ENCODE measurements at places on chromosomes 6 and 20.

GRCh38 chr20:23024701-23025100 lies 10.4 kb upstream of the SSTR4 start:
- no peak overlapping the region for H3K27ac ChIP-seq
- H3K4me1 ChIP-seq, result no peaks in the 10 kb centered on the region
- H3K36me3 ChIP-seq, result no peaks in the 10 kb centered on the region
- no peak overlapping the region for H3K4me3 ChIP-seq
- H3K27me3 ChIP-seq, result no peaks in the 10 kb centered on the region
- no peak for DNase-seq

DNA sequence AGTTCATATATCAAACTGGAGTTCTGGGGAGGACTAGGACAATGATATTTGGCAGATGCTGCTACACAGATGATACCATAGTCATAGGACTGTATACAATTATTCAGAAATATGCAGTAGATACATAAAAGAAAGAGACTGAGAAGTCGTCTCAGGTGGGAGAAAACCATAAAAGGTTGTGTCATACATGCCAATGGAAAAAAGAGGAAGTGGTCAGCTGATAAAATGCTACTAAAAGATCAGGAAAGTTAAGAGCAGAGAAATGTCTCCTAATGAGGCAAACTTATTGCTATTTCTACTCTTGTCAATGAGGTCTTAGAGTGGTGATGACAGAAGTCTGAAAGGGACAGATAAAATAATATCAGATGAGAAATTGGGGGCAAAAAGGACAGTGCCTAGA lies 407.6 kb downstream of the COL12A1 start:
- no peaks in the 10 kb centered on the region for H3K27me3 ChIP-seq
- H3K4me1 ChIP-seq, result no peaks in the 10 kb centered on the region
- H3K4me3 ChIP-seq, result no peak overlapping the region
- no peaks in the 10 kb centered on the region for H3K36me3 ChIP-seq
- no peak overlapping the region for H3K27ac ChIP-seq

DNA sequence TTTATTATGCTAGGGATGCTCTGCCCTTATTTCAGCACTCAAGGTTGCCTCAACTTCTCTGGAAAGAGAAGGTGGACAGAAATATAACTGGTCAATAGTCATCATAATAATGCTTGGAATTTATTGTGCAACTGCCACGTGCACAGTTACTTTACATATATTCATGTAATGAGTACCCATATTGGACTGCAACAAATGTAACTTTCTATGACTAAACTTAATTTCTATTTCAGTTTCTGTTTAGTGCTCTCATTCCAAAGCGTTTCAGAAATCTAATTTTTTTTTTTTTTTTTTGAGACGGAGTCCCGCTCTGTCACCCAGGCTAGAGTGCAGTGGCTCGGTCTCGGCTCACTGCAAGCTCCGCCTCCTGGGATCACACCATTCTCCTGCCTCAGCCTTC lies 28.3 kb upstream of the CD83 start:
- H3K4me3 ChIP-seq, result no peak overlapping the region
- no peaks in the 10 kb centered on the region for H3K4me1 ChIP-seq
- peaks cover 3% of the 10 kb centered on the region for H3K27me3 ChIP-seq
- no peak overlapping the region for H3K27ac ChIP-seq

- H3K4me3 ChIP-seq, result peak overlapping the region; percentile 88
- H3K4me1 ChIP-seq, result peaks cover 20% of the 10 kb centered on the region
- DNase-seq, result no peak
These were observed 888 bp downstream of the DYNLRB1 start for GRCh38 chr20:34517114-34517505.

DNA sequence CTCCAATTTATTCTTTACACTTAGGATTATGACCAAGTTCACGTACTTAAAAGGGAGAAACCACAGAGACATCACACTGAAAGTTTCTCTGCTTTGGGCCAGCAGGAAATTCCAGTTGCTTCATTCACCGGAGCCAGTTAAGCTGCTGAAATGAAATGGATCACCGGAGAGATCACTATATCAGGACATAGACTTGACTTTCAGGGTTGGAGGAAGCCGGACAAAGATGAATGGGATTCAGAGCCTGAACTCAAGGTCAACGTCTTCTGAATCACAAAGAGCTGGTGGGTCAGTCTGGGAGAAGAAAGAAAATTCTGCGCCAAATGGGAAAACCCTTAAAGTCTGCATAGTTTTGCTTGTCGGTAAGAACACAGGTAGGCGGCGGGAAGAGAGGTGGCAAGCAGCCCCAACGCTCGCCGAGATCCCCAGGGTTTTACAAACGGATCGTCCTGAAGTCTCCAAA lies 81.9 kb upstream of the CCDC28A start:
- no peaks in the 10 kb centered on the region for H3K4me1 ChIP-seq
- H3K36me3 ChIP-seq, result no peaks in the 10 kb centered on the region
- no peak overlapping the region for H3K27ac ChIP-seq
- H3K27me3 ChIP-seq, result no peaks in the 10 kb centered on the region
- no peak for DNase-seq
- H3K4me3 ChIP-seq, result peak overlapping the region; percentile 66

DNA sequence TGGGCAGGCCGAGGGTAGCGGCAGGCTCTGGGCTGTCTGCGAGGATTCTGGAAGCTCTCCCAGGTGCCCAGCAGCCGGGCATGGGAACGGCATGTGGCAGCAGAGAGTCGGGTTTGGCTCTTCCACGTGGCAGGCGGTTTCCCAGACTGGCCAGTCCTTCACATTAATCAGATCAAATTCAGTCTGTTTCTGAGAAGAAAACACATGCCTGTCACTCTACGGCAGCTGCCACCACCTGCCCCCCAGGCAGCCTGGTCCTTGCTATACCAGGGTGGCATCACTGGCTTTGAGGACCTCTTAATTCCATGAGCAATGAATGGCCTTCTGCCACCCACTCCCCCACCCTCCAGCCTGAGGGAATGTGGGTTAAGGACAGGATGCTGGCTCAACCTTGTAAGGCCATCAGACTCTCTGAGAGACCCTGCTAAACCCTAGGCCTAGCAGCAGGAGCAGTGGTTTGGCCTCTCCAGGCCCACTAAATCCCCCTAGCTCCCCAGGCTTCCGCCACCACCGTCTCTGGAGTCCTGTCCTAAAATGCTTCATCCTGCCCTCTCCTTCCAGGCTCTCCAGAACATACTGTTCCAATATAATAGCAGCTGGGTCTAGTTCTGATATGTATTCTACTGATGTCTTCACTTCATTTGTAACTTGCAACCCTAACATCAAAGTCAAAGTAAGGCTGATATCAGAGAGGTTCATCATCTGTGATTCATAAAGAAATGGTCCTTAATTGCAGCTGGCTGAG lies 47.8 kb downstream of the PLCG1 start:
- no peak overlapping the region for H3K4me3 ChIP-seq
- H3K27me3 ChIP-seq, result no peaks in the 10 kb centered on the region
- no peak overlapping the region for H3K27ac ChIP-seq
- H3K4me1 ChIP-seq, result no peaks in the 10 kb centered on the region

GRCh38 chr20:23296841-23297701 lies 53.5 kb upstream of the NXT1 start:
- no peaks in the 10 kb centered on the region for H3K27me3 ChIP-seq
- no peaks in the 10 kb centered on the region for H3K36me3 ChIP-seq
- no peak overlapping the region for H3K4me3 ChIP-seq
- no peaks in the 10 kb centered on the region for H3K4me1 ChIP-seq
- H3K27ac ChIP-seq, result no peak overlapping the region
- no peak for DNase-seq

DNA sequence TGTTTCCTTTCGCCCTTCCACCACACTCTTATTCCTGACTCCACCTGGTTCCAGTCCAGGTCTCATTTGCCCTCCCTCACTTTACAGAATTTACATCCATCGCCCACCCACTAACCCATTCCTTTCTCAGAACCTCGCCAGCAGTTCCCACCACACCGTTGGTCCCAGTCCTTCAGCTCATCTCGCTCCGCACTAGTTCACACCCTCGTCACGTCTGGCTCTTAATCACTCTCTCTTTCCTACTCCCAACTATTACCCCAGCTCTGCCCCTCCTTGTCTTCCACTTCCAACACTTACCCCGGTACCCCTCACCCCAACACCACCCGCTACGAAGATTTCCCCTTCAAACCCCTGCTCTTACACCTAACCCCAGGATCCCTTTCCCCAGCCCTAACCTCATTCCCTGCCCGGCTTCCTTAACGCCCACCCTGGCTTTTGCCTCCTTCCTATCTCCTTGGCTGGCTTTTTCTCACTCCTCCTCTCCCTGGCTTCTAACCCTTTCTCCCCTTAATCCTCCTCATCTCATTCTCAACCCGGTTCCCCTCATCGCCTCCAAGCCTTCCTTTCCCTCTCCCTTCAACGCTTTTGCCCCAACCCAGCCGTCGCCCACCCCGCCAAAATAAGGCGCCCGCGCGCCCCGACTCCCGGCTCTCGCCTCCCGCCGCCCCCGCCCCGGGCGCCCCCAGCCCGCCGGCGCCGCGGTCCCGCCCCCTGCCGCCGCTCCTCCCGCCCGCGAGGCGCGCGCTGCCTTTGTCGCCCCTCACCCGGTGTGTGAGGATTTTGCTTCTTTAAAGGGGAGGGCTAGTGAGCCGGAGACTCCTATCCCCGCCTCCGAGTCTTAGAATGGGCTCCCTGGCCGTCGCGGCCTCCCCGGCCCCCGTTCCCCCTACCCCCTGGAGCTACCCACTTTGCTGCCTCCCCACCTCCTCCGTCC lies 542 bp downstream of the USP49 start:
- H3K36me3 ChIP-seq, result no peaks in the 10 kb centered on the region
- H3K4me3 ChIP-seq, result peak overlapping the region; percentile 94
- peak overlapping the region; percentile 39 for H3K27ac ChIP-seq
- DNase-seq, result peak; percentile 4
- H3K4me1 ChIP-seq, result peaks cover 13% of the 10 kb centered on the region
- H3K27me3 ChIP-seq, result no peaks in the 10 kb centered on the region

GRCh38 chr6:123956492-123957139 lies 153.0 kb downstream of the NKAIN2 start:
- H3K4me3 ChIP-seq, result no peak overlapping the region
- H3K36me3 ChIP-seq, result no peaks in the 10 kb centered on the region
- DNase-seq, result no peak
- no peaks in the 10 kb centered on the region for H3K27me3 ChIP-seq

DNA sequence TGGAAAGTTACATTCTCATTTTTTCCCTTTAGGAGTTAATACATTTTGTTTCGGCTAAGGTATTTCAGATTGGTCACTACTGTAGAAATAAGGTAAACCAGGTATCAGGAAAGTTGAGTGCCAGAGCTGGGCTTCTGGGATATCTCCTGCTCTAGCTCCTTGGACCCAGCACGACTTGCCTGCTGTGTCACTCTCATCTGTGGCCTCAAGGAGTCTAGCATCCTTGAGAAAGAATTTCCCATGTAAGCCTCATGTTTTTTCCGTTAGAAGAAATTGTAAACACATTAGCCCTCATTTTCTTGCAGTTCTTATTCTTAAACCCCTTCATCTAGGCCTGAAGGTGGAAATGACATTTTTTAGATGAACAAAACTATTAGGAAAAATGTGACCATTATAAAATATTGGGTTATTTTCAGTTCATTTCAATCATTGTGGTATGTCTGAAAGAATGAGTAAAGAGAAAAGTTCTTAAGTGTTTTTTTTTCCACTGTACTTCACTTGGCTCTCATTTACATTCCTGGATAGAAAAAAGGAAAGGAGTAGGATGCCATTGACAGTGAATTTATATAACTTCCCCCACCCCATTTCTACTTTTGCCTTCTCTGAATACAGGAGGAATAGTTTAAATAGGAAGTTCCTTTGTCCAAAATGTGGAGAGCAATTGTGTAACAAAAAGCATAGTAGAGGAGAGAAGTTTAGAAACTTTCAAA lies 46.7 kb downstream of the CD2AP start:
- H3K27ac ChIP-seq, result peak overlapping the region; percentile 86
- DNase-seq, result peak; percentile 52
- H3K4me1 ChIP-seq, result peaks cover 24% of the 10 kb centered on the region
- no peaks in the 10 kb centered on the region for H3K27me3 ChIP-seq

GRCh38 chr6:147991961-147992360 lies 350.7 kb upstream of the SASH1 start:
- H3K27me3 ChIP-seq, result no peaks in the 10 kb centered on the region
- no peak for DNase-seq
- no peak overlapping the region for H3K27ac ChIP-seq
- H3K4me3 ChIP-seq, result no peak overlapping the region

DNA sequence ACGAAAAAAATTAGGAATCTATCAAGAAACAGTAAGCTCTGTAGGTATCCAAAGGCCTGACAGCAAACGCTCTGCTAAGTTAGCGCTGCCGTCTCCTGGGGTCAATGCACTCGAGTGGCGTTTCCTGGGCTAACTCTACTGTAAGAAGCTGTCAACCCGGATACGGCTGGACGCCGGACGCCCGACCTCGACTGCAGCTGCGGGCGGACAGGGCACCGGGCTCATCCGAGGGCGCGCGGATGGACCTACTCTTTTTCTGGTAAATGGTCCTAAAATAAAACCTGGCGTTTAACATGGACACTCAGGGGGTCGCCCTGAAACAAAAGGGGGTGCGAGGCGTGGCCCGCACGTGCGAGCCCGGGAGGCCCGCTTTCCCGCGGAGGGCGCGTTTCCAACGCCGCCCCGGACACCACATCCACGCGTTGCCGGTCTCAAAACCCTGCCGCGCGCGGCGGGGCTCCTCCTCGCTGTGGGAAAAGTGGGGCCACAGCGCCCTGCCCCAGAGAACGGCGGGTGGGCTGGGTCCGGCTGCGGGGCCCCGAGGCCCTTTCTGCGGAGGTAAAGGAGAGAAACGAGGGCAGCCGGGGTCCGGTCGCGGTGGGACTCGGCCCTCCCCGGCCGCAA lies 537 bp downstream of the TCP1 start:
- H3K4me3 ChIP-seq, result peak overlapping the region; percentile 95
- H3K27me3 ChIP-seq, result no peaks in the 10 kb centered on the region
- H3K4me1 ChIP-seq, result peaks cover 21% of the 10 kb centered on the region
- peaks cover 41% of the 10 kb centered on the region for H3K36me3 ChIP-seq

DNA sequence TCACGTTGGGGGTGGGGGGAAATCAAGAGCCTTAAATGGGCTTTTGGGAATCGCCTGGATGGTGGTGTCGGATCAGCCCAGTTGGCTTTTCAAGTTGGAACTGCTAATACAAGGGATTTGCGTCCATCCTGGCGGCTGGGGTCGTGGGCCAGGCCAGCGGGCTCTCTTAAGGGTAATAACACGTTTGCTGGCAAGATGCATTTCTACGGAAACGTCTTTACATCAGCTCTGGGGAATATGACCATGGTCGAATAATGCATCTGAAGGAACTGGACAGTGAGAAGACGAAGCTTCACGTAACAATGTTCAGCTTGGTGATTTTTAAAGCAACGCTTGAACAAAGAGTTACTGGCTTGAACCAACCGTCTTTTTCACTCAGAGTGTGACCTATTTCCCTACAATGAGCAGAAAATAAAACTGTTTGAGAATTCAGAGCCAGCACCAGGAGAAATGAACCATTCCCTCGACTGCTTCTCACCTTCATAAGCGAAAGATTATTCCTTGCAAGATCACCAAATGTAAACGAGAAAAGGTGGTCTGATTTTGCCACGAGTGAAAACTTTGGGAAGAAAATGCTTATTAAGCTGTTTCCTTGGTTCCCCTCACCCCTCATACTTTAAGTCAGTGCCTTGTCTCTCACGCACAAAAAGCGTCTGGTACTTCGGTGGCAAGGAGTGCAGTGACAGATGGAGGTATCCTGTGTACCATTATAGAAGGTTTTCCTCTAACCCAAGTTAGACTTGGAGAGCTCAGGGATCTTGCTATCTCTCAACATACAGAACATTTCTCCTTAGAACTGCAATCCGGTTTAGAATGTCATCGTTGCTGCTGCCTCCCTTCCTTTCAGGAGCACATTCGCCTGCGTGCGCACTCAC lies 1.4 kb upstream of the MARCKS start:
- peak overlapping the region; percentile 86 for H3K27ac ChIP-seq
- peak overlapping the region; percentile 93 for H3K4me3 ChIP-seq
- DNase-seq, result peak; percentile 81

Data from large intestine (tissue), 12 donors.